Cerebellar nuclear complex (tissue), 1 donor: ENCODE measurements at places on chromosomes 6 and 20.

GRCh38 chr20:53959911-53960578 is 110.3 kb downstream of the BCAS1 start:
- no peak for DNase-seq

DNA sequence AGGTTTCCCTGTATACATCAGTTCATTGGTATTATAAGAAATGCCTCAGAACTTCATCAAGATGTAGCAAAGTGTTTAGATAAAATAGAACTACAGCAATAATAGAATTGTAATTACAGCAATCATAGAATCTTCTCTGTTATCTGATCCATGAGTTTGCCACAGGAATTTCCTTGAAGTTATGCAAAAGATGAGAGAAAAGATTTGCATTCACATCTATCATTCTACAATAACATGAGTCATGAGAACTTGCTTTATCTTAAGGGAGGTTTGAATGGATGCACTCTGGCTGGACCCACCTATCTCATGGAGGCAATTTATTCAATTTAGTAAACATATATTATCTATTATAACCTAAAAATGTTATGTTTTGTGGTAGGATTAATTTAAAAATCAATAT is 329.8 kb upstream of the EPHA7 start:
- no peak for DNase-seq

DNA sequence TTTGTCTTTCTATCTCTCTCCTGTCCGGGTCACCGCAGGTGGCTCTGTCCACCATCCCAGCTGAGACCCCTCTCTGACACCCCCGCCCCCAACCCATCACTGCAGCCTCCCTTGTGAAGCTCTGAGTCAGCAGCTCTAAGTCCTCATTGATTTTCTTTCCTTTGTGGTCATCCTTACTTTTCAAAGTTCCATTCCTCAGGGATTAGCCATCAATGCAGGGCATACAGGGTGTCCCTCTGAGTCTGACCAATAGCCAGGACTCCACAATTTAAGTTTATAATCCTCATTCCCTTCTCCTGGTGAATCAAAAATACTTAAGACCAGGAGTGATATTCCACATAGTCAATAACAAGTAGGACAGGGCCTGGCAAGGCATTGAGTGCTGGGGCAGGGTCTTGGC is 333.3 kb upstream of the CNR1 start:
- no peak for DNase-seq

GRCh38 chr6:100209323-100210136 is 215.5 kb upstream of the MCHR2 start:
- no peak for DNase-seq

DNA sequence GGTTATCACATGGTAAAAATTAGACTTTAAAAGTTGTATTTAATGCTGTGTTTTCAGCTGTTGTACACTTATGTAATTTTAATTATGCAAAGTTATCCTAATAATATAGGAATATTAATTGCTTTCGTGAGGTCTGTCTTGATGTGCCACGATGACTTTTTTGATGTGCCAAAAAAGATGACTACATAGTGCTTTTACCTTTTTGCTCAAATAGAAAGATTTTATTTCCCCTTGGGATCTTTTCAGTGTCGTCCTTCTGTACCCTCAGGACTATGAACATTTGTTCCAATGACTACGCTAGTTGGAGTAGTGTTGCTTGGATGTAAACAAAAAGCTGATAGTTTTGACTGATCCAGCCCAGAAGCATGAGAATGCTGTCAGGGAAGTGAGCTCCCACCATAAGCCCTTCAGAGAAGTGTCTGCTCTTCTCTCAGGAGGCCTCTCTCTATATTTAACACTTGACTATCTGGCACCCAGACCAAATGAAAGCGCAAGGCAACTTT is 1.2 kb upstream of the CD164 start:
- no peak for DNase-seq

DNA sequence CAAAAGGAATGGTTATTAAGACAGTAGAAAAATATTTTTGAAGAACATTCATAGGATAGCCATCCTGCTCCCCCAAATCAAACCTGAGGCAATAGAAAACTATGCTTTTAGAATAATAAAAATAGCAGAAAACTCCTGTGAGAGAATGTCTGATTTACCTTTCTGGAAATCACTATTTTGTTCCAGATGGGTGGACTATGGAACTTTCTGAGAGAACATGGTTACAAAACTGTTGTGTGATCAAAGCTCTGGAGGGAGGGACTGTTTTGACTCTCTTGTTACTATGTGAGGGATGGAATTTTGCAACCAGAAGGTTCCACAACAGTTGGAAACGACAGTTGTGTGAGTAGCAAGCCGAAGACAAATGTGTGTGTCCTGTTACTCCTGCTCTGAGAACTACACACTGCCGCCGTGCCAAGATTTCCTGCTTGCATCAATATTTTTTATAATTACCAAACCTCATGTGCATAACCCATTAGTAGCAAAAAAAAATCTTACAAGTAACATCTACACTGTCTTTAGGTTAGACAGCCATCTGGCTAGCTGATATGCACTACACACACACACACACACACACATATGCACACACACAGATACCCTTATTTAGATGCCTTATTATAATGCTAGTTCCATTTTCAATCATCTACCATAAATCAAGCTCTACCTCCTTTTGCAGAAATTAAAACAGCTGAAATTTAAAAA is 11.0 kb upstream of the HIVEP1 start:
- DNase-seq: no peak

GRCh38 chr20:48632017-48632824 is 195.6 kb downstream of the PREX1 start:
- no peak for DNase-seq

GRCh38 chr6:150143516-150144293 is 861 bp downstream of the PPP1R14C start:
- DNase-seq: no peak

- no peak for DNase-seq
Observed at GRCh38 chr6:41790045-41790444, 2.6 kb downstream of the TOMM6 start.

- no peak for DNase-seq
Observed at GRCh38 chr6:112879920-112880413, 532.8 kb downstream of the RFPL4B start.

DNA sequence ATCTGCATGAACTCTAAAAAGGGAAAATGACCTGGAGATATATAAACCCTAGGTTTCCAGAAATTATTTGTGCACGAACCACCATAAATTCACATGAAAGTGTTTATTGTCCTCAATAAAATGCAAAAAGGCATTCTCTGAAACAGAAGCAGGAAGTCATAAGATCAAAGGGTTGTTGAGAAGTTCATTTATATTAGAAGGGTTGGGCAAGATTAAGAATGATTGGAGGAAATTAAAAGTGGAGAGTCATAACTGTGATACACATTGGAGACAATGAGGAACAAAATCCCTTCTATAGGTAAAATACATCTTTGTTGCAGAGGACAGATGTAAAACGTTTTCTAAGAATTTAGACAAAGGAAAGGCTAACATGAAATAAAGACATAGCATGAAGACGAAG is 476.8 kb downstream of the CBLN4 start:
- DNase-seq: no peak

DNA sequence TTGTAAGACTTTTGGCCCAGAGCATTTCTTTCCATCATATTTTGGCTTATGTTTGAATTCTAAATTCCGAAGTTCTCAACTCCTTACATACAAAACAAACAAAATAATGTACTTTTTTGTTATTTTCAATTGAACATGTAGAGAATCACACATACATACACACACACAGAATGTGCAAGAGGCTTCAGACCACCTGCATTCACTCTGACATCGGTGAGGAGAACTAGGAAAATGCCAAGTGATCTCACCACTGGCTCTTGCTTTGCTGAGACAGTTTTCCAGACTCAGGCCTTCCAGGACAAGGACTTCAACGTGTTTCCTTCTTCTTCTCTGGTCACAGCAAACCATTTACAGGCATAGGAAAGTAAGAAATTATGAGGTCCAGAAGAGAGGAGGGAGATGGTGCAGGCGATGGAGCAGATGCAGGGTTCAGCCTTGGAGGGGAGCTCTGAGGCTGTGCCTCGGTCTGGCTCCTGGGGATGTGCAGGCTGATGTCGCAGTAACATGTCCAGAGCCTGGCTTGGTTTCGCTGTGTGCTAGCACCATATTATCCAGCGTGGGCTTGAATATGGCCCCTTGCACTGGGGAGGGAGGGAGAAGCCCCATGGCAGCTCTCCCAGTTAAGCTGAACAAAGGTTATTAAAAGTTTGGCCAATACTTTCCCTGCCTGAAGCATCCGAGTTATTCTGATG is 93.4 kb downstream of the DACT2 start:
- no peak for DNase-seq

- DNase-seq: no peak
Observed at GRCh38 chr6:29927275-29927569, 15.1 kb upstream of the HLA-A start.

- no peak for DNase-seq
Observed at GRCh38 chr6:4210629-4211419, 75.4 kb upstream of the ECI2 start.

GRCh38 chr6:135703621-135704020 is 147.9 kb upstream of the PDE7B start:
- DNase-seq: no peak

DNA sequence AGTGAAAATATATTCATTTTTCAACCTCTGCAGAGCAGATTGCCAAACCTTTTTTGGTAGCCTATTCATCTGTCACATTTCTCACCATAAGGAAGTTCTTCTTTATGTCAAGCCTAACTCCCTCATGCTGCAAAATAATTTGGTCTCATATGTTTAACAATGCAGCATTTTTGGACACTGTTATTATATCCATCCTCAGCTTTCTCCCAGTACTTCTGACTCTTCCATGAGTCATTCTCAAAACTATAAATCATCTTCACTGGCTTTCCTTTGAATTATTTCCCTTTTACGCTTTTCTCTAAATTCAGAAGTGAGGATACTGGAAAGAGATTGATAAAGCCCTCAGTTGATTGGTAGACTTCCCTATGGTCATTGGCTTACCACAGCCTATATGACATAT is 192.2 kb downstream of the TPBG start:
- no peak for DNase-seq

DNA sequence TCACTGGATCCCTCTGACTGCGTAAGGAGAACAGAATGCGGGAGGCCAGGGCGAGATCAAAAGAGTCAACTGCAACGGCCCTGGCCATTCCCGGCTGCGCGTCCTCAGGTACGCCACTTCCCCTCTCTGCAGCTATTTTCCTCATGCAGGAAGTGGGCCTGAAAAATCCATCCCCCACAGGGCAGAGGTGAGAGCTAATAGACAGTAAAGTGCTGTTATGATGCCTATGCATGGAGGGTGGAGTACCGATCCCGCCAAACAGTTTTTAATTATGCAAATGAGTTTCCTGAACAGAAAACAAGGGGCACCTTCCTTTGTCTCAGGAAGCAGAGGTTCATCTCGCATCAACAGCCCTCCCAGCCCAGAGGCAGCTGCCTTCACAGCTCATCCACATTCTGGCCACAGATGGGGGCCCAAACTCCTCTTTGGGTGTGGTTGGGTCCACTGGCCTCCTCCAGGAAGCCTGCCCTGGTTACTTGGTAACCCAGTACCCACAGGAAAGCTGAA is 9.3 kb downstream of the PREX1 start:
- no peak for DNase-seq

- no peak for DNase-seq
Observed at GRCh38 chr20:10609770-10610169, 64.0 kb downstream of the JAG1 start.

DNA sequence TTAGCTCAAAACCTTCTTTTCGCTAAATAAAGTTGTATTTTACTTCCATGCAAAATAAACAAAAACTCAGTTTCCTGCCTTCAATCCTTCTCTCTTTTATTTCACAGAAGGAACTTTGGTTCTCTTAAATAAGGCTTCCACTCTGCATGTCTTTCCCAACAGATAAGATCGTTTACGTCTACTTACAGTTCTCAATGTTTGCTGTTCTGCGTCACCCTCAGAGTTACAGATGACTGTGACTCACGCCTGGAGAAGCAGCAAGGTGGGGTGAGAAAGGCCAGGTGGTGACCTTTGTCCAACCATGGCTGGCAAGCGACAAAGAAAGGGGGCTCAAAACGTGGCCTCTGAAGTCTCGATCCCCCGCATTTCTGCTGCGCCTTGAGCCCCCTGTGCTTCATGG is 51.4 kb upstream of the RPS6KA2 start:
- no peak for DNase-seq

DNA sequence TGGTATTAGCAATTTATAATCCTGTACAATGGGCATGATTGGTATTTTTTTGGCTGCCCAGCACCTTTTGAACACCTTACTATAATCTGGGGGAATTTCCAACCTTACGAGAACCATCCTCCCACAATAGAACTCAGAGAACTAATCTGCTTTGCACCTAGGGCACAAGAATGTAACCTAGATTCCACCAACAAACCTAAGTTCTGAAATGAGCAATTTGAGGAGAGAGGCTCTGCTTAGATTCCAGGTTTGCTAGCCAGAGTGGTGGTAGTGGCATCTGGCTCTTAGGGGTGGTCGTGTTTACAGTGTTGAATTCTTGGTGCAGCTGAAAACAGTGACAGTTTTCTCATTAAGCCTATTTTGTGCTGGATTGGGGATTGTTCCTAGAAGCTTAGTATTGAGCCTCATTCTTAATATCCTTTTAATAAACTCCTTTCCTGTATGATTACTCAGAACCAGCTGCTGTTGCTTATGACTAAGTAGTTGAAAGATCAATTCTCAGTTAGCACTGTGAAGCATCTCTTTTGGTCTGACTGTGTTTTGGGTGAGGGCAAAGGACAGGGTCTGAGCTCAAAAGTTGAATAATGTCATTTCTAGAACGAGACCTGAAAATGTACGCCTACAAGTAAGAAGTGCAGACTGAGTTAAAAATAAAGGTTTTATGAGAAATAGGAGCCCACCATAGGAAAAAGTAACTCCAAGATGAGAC is 385.6 kb downstream of the CDKAL1 start:
- no peak for DNase-seq

DNA sequence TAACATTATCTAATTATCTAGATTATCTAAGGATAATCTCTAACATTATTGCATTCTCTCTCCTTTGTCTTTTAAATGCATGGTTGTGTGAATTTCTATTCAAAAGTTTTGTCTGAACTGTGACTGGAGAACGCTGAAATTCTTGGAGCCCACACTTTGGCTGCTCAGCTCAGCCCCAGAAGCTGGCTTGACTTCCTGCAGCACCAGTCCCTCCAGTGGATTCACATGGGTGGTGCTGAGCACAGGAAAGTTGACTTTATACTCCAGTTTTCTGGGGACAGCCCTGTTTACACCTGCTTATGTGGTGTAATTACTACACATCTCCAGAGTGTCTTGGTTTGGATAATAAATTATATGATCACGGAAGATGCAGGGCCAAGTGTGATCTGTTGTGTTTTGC is 255.1 kb upstream of the NOX3 start:
- no peak for DNase-seq

- no peak for DNase-seq
Observed at GRCh38 chr6:71250099-71250602, 38.5 kb upstream of the OGFRL1 start.

GRCh38 chr6:164023535-164023934 is 609.0 kb downstream of the QKI start:
- DNase-seq: no peak
